ENCODE measurements at places on chromosomes 12 and 14. TPM values are rescaled to one million over a fixed set of nuclear protein-coding genes. Genes with fewer than 3 reads are reported as not detected.

GRCh38 chr14:97178781-97179180 is 381.6 kb downstream of the VRK1 start:
- no peak for ATAC-seq

GRCh38 chr12:130335517-130336392 is 1.9 kb upstream of the PIWIL1 start:
- ATAC-seq, result peak; percentile 35

DNA sequence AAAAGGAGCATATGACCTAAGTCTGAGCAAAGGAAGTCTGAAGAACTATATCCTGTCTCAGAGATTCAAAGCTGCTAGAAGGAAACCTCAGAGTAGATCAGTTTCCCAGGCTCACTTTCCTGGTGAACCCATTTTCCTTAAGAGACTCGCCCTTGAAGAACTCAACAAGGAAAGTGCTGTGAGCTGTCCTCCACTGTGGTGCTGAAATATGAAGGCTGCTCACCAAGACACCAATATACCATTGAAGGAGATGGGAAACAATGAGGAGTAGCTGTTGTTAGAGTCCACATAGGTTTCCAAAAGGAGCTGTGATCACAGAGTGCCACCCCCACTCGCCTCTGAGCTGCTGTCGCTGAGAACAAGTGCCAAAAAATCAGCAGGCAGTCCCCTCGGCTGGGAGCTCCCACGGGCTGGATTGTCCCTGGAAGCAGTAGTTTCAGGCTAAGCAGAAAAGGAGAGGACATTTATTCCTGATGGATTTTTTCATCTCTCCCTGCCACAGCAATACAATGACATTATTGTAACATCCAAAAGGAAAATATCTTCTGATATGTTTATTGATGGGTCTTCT is 282.1 kb downstream of the RPS29 start:
- ATAC-seq, result peak; percentile 29

GRCh38 chr12:89672589-89672979 is 36.1 kb downstream of the ATP2B1 start:
- no peak for ATAC-seq

The PLBD1 gene
- 56.5 TPM for total RNA-seq

- ATAC-seq, result no peak
Measured at GRCh38 chr12:55142669-55143565, 16.7 kb downstream of the OR9K2 start.

- no peak for ATAC-seq
Measured at GRCh38 chr12:42910656-42911055, 321.1 kb upstream of the PRICKLE1 start.

The TRAF3 gene
- total RNA-seq, result 15.1 TPM

- peak; percentile 34 for ATAC-seq
Measured at GRCh38 chr12:56634242-56634836, 4.2 kb upstream of the BAZ2A start.

The SLC8A3 gene
- 0.08 TPM for total RNA-seq

The MNAT1 gene
- 25.3 TPM for total RNA-seq

The GOLT1B gene
- total RNA-seq, result 15.1 TPM

GRCh38 chr14:66643344-66643743 is 135.4 kb downstream of the GPHN start:
- ATAC-seq, result no peak

GRCh38 chr14:77067632-77068516 is 30.2 kb upstream of the CIPC start:
- peak; percentile 70 for ATAC-seq

DNA sequence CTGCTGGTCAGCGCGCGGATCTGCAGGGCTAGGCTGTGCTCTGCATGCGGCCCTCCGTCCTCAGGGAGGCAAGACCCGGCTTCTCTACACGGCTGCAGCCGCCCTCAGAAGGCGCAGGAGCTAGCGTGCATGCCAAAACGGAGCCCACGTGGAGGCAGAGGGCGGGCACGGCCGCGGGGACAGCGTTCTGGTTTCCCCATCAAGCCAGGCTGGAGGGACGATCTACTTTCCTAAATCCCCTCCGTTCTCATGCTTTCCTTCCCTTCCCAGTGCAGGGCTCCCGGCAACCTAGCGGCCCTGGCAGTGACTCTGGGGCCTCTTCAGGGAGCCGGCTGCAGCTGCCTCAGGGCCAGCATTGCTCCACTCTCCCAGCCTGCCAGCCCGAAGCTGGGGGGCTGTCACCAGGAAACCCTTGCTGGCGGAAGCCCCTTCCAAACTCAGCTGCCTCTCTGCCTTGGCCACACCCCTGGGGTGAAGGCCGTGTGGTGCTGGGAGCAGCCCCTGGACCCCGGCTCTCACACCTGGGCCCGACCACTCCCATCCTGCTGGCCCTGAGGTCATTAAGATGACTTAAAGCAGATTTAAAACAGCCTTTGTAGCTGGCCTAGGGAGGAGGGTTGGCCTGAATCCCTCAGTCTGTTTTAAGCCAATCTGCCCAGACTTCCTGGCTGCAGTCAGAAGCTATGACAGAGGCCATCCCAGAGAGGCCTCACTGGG is 9.2 kb upstream of the GOLGA3 start:
- peak; percentile 8 for ATAC-seq

- no peak for ATAC-seq
Measured at GRCh38 chr14:33777681-33778080, 173.2 kb downstream of the EGLN3 start.

- no peak for ATAC-seq
Measured at GRCh38 chr14:68167383-68168087, 348.0 kb downstream of the RAD51B start.

The NRXN3 gene
- total RNA-seq, result 0.60 TPM

The TMEM30B gene
- total RNA-seq, result 14.7 TPM

- ATAC-seq, result no peak
Measured at GRCh38 chr12:124490584-124491305, 76.7 kb downstream of the NCOR2 start.

DNA sequence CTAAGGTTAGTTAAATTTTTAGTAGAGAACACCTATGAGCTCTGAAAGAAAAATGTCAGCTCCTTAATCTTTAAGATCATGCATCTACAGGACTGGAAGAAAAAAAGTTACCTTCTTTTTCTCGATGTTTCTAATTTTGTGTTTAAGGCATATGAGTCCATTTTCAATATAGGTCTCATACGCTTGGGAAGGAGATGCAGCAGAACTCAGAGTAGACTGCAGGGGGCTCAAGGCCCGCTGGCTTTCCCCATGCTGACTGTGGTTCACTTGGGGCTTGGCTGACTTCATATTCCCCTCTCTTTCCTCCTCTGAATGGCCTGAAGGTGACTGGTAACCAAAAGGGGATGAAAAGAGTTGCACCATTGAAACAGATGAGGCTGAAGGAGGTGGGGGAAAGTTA is 1.5 kb downstream of the CAPRIN2 start:
- no peak for ATAC-seq

DNA sequence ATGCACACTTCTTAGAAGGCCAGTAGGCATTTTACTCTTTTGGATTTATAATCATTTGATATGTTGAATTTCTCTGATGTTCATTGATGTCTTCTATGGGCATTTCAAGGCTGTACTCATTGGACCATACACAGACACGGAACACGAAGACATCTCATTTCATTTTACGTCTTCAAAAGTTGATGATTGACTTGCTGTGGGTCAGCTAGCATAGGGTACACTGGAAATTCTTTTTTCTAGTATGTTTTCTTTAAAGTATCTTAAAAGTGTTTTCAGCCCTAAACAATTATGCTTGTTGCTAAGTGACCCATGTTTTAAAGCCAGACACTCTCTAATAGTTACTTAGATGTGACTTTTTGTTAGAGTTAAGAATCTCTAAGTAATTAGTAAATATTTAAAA is 16.3 kb downstream of the TRHDE start:
- ATAC-seq, result no peak

DNA sequence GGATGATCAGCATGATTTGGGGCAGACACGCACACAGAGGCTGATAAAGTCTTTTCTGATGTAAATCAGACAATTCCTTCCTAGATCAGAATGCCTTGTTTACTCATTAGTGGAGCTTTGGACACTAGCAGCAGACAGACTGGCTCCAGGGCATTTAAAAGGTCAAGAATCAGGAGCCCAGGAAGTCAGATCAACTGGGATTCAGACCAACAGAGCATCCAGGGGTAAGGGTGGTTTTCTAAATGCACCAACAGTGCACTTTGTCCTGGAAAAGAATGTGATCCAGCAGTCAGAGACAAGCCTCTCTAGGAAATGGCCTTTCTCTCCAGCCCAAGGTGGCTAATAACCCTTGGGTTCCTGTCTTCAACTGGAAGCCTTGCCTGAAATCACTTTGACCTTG is 405.3 kb downstream of the MED13L start:
- no peak for ATAC-seq

DNA sequence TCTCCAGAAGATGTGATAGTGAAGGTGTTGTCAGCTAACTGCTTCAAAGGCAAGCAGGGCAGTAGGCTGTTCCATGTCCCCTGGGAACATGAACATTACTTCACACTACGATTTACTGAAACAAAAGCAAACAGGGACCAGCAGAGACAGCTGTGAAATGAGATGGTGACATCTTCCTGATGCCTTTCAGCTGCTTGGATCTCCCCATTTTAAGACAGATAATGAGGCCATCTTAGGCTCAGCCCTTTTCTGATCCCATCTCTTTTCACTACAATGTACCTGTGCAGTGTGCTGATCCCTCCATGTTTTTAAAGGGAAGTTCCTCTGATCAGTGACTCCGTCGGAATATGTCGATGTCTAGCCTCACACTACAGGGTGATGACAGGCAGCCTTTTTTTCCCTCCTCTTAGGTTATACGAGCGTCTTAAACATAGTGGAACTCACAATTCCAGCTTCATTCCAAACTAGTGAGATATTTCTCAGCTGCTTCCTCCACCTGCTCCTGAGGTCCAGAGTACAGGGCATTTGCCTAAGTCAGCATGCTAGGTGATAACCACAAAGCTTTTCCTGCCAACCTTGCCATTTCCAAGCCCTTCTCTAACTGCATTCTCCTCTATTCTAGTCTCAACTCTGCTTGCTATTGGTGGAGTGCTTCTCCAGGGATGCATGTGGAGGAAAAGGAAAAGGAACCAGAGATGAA is 87.6 kb upstream of the EGLN3 start:
- ATAC-seq, result no peak

The KLHL33 gene
- 0.04 TPM for total RNA-seq

The RPGRIP1 gene
- not detected for total RNA-seq

- ATAC-seq, result no peak
Measured at GRCh38 chr12:3564411-3564810, 73.4 kb downstream of the PRMT8 start.

The TMCC3 gene
- total RNA-seq, result 7.3 TPM

DNA sequence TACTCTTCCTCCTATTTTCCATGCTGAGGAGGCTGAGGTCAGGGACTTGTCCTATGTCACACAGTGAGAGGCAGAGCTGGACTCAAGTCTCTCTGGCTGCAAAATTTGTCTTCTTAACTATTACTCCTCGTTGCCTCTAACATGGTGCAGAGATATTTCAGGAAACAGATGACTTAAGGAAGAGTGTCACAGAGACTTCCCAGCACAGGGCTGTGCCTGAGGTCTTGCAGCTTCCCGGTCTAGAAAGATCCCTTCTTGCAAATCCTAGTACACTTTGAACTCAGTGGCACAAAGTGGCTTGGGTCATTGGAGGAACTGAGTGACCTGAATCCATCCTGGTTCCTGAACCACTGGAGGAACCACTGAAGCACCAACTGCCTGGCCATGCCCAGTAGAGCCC is 17.1 kb upstream of the RBM19 start:
- no peak for ATAC-seq

The OR10G3 gene
- total RNA-seq, result not detected

DNA sequence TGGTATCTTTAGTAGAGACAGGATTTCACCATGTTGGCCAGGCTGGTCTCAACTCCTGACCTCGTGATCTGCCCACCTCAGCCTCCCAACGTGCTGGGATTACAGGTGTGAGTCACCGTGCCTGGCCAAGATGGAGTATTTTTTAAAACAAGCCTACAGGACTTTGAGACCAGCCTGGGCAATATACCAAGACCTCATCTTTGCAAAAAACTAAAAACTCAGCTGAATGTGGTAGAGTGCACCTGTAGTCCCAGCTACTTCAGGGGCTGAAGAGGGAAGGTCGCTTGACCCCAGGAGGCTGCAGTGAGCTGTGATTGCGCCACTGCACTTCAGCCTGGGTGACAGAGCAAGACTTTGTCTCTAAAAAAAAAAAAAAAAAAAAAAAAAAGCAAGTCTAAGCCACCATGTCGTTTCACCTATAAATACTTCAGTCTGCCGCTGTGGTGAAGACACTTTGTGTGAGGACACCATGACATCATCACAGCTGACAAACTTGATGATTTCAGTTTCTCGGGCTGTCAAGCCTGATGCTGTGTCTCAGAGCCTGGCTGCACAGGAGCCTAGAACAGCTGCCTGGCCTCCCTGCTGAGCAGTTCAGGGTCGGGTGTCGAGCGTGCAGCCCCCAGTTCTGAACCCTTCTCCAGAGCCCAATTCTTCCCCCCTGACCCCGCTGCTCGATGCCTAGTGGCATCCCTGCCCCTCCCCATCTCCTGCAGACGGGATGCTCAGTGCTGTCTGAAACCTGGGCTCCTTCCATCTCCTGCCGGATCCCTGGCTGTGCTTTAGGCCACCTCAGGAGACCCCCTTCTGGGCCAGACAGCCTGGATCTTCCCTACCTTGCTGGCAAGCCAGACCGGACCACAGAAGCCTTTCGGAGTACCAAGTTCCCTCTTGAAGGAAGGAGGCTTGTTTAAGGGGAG is 119.2 kb upstream of the EVL start:
- ATAC-seq, result peak; percentile 5

The ART4 gene
- 0.08 TPM for total RNA-seq

DNA sequence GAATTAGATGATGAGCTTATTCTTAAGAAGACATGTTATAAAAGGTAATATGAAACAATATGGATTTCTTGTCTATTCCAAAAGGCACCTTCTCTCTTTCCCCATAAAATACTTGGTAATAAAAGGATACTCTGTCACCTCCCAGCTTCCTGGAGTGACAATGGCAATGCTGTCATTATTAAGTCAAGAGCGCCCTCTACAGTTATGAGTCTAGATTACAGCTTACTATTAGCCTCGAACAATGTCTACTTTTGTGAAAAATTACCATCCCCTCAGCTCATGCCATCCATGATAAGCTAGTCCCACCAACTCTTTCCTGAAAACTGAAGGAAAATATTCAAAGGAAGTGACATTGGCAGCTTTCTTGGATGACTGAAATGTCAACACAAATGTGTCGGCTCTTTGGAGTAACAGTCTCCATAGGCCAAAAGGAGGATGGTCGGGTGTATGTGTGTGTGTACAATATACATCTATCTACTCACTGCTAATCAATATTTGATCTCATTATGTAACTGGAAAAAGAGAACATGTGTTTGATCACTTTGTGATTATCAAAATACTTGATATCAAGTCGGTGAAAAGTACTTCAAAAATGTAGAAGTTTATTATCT is 48.7 kb upstream of the CDKN3 start:
- ATAC-seq, result peak; percentile 73

DNA sequence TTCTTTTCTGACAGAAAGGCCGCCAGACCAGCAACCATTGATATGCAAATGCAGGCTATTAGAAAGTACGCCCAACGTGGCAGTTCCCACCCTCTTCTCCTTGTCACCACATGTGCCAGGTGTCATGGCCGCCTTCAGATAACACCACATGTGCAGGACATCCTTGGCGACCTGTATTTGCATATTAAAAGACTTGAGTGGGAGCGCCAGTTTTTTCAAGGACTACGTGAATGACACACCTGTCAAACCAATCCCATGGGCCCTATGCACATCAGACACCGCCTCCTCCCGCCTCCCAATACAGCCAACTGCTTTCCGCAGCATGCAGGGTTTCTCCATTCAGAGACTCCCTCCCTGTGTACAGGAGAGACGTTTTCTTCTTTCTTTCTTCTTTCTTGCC is 318.6 kb upstream of the FAR2 start:
- no peak for ATAC-seq
